Fibroblast of skin of back (primary cell): ENCODE measurements at places on chromosomes 2 and 18.

DNA sequence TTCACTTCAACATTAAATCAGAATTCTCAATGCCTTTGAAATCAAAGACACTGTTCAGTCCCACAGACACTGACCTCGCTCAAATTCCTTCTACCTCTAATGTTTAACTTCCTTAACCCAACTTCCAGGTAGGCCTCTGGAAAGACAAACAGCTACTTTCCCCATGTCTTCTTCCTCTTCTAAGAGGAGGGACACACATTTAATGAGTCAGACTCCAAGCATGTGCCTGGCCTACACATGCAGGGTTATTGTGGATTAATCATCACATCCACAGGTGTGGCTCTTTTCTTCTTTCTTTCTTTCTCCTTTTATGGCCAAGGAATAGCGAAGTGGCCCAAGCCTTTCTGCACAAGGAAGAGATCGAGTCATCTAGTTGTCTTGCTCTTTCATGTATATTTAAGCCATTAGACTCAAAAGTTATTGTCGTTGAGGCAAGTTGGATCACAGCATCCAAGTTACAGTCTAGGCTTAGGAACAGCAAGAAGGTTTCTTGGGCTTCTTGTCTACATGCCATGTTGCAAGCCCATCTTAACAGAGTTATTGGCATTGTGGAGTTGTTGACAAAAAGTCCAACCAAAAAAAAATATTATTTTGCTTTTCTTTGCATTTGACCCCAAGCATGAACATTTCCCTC is 387.8 kb downstream of the IRS1 start:
- DNase-seq = peak; percentile 80

DNA sequence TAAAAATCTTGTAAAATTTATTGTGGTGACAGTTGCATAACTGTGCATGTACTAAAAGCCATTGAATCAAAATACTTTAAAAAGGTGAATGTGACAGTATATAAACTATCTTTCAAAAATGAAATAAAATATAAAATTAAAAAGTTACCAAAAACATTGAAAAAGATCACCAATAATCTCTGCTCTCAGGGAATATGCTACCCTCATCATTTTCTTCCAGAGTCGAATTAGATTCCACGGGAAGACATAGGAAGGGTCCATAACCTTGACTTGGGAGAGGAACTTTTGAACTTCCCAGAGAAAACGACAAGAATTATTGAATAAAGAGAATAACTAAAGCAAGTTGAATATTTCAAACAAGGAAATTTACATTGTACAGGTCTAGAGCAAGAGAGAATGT is 649.5 kb downstream of the NUP35 start:
- no peak for DNase-seq

- DNase-seq = no peak
Measured at GRCh38 chr2:170571612-170572011, 143.5 kb upstream of the SP5 start.

- DNase-seq = no peak
Measured at GRCh38 chr2:216283038-216283900, 89.0 kb downstream of the MARCHF4 start.

DNA sequence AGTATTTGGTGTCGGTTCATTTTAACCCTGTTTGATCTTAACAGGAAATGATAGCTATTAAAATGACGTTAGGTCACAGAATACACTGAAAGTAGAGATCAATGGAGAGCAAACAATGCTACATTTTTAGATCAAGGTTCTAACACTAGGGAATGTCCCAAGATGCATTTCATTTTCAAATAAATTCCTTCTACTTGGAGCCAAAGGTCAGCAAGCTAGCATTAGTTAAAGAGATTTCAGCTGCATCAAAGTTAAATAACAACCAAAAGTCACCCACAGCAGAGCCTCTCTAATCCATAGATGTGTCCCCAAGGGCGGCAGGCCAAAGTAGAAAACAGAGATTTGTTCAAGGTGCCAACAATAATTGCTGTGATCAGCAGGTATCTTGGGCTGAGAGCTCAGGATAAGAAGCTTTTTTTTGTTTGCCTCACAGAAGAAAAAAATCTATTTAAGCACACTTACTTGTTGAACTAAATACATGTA is 1233.6 kb upstream of the TMEFF2 start:
- no peak for DNase-seq

DNA sequence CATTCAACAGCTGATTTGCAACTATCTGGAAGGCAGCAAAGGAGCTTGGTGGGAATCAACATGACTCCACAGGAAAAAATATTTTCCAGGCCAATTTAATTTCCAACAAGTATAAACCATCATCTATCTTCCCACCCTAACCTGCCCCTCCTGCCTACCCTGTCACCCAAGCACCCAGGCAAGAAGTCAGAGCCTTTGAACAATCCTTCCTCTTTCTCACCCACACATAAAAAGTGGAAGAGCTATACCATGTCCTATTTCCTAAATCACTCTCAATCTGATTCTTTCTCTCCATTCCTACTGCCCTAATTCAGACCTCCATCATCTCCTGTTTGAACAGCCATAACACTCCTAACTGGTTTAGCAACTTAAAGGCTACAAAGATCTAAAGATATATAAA is 12.7 kb downstream of the SPIRE1 start:
- DNase-seq = no peak

DNA sequence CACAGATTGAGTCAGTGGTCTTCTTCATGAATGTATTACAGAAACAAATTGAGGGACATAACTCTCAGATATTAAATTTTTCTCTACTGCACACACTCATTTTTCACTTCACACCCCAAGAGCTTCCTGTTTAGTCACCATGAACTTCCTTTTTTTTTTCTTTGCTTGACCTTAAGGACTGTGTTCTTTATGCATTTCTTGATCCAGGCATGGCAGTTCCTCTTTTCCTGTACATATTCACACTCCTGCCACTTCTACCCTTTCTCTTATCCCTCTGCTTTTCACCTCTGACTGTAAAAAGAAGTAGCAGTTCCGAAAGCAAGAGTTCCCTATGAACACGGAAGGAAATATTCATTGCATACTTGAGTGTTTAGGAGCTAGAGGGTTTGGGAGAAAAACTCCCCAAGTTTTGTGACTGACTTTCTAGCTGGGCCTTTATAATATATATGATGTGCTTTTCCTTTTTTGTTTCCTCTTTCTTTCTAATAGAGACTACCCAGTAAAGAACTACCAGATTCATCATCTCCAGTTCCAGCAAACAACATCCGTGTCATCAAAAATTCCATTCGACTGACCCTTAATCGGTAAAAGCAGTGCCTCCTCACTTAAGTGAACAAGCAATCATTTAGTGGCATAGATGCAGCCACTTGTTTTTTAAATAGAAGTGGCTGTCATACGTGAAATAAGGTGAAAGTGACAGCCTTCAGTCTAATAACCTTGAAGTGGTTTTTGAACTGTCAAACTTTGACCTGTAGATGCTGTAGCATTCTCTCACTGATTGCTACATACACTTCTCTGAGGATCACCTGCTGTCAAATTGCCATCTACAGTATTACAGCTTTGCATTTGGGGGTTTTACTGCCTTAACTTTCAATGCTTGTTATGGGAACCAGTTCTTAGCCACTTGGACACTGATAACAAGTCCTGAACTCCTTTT is 40.8 kb downstream of the PAPOLG start:
- DNase-seq = peak; percentile 6

- no peak for DNase-seq
Measured at GRCh38 chr2:10764896-10765295, 43.5 kb downstream of the ATP6V1C2 start.

DNA sequence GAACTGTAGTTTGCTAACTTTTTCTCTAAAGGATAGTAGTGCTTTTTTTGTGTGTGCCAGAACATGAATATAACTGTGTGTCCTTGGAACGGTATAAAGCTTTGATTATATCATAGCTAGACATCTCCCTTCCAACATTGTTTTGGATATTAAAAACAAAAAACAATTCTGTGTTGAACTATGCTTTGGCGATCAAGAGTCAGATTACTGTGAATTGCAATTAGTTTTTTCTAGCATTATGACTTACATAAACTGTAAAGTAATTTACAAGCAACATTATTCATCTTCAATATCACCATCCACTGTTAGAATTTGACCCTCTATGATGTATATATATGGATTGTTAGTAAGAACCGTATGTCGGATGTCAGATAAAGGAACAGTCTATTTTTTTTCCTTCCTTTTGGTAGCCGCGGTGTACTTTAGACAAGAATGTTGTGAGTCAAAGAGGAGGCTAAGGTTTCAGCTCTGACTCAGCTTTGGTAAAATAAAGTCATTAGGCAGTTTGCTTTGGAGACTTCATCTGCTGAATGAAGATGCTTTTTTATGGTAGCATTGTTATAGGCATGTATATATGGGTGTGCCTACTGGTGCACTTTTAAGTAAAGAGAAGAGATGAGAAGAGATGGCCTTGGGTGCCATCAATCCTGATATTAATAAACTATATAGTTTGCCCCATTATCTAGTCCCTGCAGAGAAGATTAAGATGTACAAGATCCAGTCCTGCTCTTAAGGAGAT is 76.4 kb downstream of the LTBP1 start:
- DNase-seq = peak; percentile 94

DNA sequence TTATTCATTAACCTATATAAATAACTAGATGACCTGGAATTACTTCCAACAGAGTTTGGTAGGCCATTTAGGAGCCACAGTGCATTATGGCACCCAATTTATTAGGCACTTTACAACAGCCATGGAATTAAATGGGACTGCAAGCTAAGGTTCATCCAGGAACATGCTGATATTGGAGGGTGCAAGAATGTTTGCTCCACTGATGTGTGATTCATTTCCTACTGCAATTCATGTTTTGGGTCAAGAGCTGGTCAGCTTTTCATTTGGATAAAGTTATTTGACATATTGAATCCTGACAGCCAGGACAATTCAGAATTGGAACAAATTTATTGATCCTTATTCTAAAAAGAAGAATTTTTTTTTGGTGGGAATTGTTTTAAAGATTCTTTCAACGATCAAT is 11.8 kb upstream of the LYPD1 start:
- DNase-seq = no peak

DNA sequence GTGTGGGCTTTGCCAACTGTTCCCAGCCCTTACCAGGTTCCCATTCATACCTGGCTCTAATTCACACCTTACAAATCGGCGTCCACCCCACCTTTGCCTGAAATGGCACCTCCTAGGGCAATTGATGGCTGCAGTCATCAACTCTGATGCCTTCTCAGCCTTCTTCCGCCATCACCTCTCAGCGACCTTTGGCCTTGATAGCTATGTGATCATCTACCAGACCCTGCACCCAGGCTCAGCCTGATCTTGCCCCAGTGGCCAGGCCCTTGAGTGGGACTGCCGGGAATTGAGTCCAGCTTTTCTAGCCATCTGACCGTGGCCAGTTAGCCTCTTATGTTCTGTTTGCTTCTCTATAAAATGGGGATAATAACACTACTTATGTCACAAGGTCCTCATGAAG is 32.5 kb downstream of the PSD4 start:
- no peak for DNase-seq

DNA sequence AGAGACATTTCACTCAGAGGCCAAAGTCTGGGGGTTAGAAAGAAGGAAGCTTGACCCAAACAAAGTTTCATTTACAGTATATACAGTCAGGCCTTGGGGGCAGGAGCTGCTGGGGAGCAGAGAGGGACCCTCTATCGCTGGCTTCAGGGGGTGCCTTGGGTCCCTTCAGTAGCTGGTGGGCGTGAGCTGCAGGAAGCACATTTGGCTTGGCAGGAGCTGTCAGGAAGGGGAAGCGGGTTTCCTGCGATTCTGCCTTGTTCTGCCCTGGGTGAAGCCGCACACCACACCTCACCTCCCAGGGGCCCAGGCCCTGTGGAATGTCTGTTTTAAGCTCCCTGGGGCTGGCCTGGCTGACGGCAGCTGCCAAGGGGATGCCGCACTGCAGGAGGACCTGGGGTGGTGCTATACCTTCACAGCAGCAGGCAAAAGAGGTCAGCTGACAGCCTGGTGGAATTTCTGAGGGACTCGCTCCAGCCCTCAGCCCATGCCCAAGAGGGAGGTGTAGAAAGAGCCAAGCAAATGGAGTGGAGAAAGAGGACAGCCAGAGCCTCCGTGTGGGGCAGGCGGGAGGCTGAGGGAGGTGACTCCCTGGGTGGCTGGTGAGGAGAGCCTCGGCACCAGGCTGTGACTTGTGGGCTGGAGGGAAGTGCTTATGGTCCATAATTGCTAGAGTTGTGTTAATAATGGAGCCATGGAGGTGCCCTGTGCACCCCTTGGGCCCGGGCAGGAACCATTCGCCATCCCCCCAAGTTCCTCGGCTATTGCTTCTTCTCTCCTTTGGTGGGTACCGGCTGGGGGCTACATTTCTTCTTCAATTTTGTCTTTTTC is 43.9 kb downstream of the PSD4 start:
- DNase-seq = no peak

GRCh38 chr18:12654971-12655370 is 2.9 kb downstream of the SPIRE1 start:
- no peak for DNase-seq

DNA sequence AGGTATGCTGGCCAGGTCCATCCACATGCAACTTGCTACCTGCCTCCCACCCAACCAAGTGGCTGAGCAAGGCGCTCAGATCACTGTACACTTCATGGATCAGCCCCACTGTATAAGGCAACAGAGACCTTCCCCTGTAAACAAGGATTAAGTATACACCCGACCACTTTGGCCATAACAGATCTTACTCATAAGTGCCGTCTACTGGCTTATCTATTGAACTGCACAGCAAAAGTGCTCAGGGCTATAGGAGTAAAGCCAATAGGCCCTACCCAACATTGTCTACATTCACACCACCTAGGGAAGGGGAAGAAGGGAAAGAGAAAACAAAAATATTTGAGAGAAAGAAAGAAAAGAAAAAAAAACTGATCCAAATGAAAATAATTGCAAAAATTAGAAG is 663.9 kb upstream of the LRRTM1 start:
- DNase-seq = no peak

- DNase-seq = no peak
Measured at GRCh38 chr2:221485503-221485870, 86.6 kb downstream of the EPHA4 start.

- DNase-seq = no peak
Measured at GRCh38 chr2:42562474-42563144, 5.8 kb upstream of the MTA3 start.

DNA sequence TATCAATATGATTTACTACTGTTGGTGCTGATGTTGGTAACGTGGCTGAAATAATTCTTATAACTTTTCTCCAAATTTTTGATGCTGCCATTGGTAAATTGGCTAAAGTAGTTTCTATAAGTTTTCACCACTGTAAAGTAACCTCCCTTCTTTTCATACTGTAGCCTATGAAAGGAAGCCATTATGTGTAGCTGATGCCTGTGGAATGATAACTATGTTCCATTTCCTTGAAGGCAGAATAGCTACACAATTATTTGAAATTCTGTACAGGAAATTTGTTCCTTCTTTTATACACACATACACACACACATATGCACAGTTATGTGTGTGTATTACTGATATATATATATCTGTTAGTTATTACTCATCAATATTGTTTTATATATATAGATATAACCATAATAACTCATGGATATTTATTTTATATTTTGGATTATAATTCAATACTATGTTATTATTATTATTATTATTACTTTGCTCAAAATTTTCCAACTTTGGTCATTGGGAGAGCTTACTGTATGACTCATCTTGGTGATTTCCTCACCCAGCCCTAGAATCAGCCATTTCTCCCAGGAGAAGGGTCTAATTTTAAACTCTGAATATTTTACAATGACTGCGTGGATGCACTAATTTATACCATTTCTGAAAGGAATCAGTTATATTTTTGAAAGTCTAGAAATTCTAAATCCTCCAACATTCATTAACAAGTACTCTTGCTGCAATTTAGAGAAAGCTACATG is 1677.7 kb downstream of the SUCLG1 start:
- DNase-seq = peak; percentile 51
